NCI-H774 (cell line): ENCODE measurements at places on chromosomes 16 and 17.

DNA sequence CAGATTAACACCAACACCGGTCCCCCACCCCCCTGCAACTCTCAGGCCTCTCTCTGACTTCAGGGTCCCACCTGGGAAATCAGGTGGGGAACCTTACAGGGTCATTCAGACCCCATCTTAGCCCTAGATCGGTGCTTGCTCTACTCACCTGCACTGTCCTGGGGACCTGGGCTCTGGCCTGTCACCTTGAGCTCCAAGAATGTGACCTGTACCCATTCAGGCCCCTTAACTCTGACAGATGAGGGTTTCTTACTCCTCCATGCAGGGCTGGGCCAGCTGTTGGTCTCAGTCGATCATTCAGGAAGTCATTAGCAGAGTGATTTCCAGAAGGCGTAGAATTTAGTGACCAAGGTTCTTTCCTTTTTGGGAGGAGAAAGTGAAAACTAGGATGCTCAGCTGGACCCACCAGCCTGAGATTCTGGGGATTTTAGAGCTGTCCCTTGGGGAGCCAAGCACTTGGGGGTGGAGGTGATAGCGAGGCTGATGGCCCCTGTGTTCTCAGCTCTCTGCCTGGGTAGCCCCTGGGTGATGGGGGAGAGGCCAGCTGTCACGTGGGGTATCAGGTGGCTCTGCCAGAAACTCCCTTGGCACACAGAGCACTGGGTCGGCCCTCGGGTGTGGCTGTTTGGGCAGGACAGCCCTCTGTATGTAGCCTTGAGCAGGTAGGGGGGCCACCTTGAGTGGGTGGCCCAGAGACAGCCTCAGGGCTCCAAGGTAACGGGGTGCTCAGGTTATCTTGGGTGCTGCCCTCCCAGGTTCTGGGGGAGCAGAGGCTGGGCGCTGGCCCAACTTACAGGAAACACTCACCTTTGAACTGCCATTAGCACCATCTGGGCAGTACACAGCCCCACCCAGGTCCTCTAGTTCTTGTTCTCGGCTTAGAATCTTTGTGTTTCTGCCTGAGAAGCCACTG, 724 bp downstream of the MVP start:
- DNase-seq, result no peak

GRCh38 chr17:14011740-14012405, 57.4 kb upstream of the COX10 start:
- DNase-seq, result no peak

DNA sequence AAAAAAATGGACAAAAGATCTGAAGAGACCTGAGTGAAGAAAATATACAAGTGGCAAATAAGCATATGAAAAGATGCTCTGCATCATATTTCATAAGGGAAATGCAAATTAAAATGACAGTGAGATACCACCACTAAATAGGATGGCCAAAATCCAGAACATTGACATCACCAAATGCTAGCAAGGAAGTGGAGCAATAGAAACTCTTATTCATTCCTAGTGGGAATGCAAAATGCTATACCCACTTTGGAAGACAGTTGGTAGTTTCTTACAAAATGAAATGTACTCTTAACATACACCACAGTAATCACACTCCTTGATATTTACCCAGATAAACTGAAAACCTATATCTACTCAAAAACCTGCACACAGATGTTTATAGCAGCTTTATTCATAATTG, 33.6 kb downstream of the DHRS7B start:
- DNase-seq, result no peak

DNA sequence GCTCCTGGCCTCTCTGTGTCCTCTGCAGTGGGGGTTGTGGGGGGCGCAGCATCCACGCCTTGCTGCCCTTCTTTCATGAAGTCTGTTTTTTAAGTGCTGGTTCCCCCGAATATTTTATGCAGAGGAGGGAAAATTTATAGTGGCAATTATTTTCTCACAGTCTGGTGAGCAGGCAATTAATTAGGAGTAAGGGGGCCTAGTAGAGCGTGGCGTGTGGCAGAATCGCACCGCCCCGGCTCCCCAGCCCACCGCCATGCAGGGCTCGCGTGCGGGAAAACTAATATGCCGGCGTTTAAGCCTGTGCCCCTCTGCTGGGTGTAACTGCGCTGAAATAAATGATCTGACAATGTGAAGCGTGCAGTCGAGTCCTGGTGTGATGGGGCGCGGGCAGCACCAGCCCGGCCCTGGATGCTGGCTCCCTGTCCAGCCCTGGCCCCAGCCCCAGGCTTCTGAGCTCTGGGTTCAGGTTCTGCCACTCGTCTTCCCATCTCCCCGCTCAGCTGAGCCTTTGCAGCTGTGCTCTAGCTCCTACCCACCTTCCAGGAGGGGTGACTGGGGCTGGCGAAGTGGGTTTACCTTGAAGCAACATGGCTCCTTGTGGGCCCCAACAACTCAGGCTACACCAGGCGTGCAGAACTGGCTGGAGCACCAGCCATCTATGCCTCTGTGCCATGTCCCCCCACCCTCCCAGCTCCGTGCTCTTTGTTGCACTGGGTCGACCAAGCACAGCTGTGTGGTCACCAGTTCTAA, 13.8 kb downstream of the ENGASE start:
- no peak for DNase-seq

- no peak for DNase-seq
These were observed 674 bp downstream of the ZNF688 start for GRCh38 chr16:30570636-30571444.

- no peak for DNase-seq
These were observed 192.8 kb downstream of the XYLT1 start for GRCh38 chr16:17277981-17278381.
